Stimulated activated CD8-positive, alpha-beta memory T cell treated with anti-CD3 and anti-CD28 coated beads, Interleukin-2, amount 100 ng/mL, for 1 hour (primary cell): ENCODE measurements at places on chromosomes 7 and 10.

GRCh38 chr7:42272793-42273665 is 36.0 kb upstream of the GLI3 start:
- no peak for DNase-seq

DNA sequence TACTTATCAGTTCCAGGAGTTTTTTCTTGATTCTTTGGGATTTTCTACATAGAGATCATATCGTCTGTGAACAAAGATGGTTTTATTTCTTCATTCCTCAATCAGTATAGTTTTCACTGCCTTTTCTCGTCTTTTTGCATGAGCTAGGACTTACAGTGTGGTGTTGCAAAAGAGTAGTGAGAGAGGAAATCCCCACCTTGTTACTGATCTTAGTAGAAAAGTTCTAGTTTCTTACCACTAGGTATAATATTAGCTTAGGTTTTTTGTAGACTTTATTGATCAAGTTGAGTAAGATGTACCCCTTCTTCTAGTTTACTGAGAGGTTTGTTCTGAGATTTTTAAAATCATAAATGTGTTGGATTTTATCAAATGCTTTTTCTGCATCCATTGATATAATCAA is 123.3 kb downstream of the TMEM26 start:
- DNase-seq = no peak

GRCh38 chr10:23886355-23886754 is 322.6 kb upstream of the KIAA1217 start:
- DNase-seq = no peak

- no peak for DNase-seq
Observed at GRCh38 chr7:144057954-144058353, 9.2 kb downstream of the OR2A5 start.

GRCh38 chr10:77899080-77899477 is 27.5 kb downstream of the DLG5 start:
- DNase-seq = no peak

- DNase-seq = no peak
Observed at GRCh38 chr10:99329304-99329553, at the start of gene CNNM1. TSS of gene CNNM1 (plus strand) at chr10:99329356. CDS start at chr10:99329388, 32 bp downstream.

DNA sequence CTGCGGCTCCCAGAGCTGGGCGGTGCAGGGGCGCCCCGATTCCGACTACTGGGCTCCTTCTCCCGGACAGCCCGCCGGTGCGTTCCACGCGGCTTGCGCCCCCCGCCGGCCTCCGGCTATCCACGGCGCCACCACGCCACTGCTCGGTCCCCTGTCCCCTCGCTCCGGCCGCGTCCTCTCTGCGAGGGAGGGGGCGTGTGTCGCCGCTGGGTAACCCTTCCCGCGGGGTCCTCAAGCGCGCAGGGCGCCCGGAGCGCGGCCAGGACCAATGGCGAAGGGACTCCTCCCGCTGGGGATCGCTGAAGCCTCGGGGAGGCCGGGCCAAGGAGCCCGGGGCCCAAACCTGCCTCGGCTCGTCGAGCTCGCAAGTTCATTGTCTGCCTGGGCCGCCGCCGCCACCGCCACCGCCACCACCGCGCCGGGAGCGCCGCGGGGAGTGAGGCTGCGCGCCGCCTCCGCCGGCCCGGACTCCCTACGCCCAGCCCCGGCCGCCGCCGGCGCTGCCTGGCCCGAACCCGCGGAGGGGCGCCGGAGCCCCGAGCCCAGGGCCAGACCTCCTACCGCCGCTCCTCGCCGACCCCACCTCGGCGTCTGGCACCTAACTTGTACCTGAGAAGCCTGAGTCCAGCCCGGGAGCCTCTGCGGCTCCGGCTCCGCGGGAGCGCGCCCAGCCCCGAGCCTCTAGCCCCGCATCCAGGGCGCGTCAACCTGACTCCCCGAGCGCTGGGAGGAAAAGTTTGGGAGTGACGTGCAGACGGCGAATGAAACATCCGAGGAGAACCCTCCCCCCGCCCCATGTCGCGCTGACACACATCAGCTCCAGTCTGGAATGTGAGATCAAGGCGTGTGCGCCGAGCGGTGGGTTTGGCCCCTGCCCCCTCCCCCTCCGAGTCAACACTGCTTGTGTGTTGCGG is at the start of gene CHST15:
TSS of gene CHST15 (minus strand) at position 739 of the 914 bp plus-strand sequence. CDS start 47,386 bp downstream, outside the sequence.
- DNase-seq = no peak
